ENCODE measurements at places on chromosomes 2 and 18.

- DNase-seq, result no peak
Measured at GRCh38 chr2:237682856-237683670, 55.7 kb downstream of the LRRFIP1 start.

GRCh38 chr18:12852566-12853315 is 31.3 kb downstream of the PTPN2 start:
- DNase-seq, result no peak

DNA sequence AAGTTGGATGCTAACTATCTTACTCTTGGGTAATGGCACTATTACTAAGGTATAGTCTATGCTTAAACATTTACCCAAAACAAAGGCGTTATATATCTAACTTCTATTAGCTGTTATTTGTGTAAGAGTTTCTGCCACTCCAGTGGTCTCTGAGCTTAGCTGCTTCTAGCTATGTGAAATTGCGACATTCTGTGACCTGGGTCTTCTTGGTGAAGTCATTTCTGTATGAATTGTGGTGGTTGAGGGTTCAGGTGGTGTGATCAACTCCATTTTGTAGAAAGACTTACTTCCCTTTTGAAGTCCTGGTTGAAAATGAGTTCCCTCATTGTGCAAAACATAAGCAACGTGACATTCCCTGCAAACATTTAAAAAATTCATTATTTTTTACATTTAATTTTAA is 221.6 kb downstream of the PIK3C3 start:
- DNase-seq, result no peak

GRCh38 chr2:27703638-27704341 is 40.1 kb downstream of the SLC4A1AP start:
- peak; percentile 92 for DNase-seq

DNA sequence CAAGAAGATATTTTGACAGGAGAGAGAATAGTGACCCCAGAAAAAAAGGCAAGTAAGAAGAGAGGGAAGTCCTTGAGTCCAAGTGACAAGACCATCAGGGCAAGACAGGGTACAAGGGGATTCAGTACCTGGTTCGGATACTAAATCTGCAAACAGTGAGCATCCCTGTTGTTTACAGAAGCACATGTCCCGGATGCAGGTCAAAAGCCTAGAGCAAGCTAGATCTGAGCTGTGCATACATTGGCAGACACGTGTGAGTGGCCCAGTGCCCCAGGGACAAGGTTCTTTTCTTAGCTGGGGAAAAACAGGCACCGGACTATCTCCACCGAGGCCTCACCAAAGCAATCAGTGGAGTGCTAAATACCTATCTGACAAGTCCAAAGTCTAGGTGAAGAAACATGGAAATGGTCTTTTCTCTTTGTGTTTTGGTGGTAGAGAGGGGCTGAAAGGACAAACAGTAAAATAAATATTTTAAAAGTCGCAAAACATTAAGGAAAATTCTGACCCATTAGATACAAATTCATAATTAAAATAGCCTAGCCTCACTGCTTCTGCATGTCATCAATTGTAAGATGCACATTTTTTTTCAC is 165.2 kb downstream of the SUCLG1 start:
- no peak for DNase-seq

- DNase-seq, result no peak
Measured at GRCh38 chr2:66305718-66306117, 129.2 kb upstream of the MEIS1 start.

DNA sequence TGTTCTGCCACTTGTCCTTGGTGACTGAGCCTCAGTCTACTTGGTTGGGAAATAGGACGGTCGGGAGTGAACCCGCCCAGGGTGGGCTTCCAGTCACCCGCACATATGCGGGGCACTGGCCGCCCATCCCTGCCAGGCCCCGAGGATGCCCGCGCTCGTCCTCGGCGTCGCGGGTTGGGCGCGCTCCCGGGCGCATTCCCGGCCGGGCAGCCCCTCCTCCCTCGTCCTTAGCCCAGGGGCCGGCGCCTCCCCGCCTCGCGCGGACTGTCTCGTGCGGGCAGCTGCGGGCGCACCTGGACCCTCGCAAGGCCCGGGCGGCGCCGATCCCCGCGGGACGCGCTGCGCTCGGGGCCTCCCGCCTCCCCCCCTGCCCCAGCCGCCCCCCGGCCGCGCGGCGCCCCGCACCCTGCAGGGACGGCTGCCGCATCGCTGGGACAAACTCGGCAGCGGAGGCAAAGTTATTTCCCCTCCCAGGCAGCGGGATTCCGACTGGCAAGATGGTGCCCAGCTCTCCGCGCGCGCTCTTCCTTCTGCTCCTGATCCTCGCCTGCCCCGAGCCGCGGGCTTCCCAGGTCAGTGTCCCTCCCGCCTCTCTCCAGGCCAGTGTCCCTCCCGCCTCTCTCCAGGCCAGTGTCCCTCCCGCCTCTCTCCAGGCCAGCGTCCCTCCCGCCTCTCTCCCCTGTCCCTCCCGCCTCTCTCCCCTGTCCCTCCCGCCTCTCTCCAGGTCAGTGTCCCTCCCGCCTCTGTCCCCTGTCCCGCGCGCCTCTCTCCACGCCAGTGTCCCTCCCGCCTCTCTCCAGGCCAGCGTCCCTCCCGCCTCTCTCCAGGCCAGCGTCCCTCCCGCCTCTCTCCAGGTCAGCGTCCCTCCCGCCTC is at the start of gene FBLN7:
TSS of gene FBLN7 (plus strand) at position 227 of the 874 bp plus-strand sequence. CDS start at position 498, 271 bp downstream.
- no peak for DNase-seq

GRCh38 chr2:170680172-170680941 is 34.8 kb upstream of the SP5 start:
- DNase-seq, result no peak

- no peak for DNase-seq
Measured at GRCh38 chr2:186060744-186061440, 322.3 kb downstream of the FSIP2 start.

DNA sequence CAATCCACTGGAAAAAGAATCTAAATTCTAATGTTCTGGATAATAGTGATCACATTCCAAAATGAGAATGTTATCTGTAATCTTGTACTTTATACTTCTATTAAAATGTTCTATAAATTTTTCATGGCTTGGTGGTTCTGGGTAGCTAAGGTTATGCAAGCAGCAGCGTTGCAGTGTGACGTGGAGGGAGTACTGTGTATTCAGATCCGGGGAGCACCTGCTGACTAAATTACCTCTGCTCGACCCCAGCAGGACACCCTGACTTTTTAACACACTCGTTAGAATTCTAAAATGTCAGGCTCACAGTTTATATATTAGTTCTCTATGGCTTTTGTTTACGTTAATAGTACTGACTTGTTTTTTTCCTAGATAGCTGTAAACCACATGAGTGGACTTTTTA is 13.0 kb downstream of the ATIC start:
- DNase-seq, result no peak

DNA sequence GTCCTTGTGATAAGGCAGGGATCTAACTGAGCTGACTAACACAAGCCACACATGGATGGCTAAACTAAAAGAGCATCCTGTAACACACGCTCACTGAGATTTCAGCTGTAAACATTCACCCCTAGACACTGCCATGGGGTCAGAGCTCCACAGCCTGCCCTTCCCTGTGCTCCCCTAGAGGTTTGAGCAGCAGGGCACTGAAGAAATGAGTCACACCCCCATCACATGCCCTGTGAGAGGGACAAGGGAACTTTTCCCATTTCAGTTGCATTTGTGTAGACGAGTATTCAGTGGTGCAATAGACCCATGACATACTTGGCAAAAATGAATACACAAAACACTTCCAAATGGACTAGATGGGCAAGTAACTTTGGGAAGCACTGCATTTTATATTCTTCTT is 402.4 kb upstream of the LRRTM1 start:
- DNase-seq, result no peak

GRCh38 chr2:11160256-11160655 is 5.0 kb downstream of the SLC66A3 start:
- DNase-seq, result no peak

GRCh38 chr2:3601561-3602271 is 6.8 kb downstream of the COLEC11 start:
- DNase-seq, result no peak

DNA sequence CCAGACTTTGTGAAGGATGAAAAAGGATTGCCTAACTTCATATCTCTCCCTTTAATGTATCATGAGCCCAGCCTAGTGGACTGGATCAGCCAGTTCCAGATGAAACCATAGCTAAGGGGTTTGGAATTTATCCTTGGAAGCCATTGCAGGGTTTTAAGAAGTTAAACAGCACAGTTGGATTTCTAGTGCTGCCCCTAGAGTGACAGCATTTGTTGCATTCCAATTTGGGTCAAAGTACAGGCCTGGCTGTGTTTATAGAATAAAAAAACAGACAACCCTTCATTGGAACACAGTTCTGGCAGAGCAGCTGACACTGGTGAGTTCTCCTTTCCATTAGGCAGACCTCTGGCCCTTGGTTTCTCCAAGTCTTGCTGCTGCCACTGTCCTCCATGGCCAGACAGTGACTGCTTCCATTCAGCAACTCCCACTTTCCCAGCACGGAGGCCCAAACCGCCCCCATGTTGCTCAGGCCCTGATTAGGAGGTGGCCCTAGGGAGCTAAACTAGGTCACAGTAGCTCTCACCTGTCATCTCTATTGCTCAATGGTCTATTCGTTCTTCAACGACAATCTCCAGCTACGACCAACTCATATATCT is 8.0 kb downstream of the GPR39 start:
- DNase-seq, result no peak

DNA sequence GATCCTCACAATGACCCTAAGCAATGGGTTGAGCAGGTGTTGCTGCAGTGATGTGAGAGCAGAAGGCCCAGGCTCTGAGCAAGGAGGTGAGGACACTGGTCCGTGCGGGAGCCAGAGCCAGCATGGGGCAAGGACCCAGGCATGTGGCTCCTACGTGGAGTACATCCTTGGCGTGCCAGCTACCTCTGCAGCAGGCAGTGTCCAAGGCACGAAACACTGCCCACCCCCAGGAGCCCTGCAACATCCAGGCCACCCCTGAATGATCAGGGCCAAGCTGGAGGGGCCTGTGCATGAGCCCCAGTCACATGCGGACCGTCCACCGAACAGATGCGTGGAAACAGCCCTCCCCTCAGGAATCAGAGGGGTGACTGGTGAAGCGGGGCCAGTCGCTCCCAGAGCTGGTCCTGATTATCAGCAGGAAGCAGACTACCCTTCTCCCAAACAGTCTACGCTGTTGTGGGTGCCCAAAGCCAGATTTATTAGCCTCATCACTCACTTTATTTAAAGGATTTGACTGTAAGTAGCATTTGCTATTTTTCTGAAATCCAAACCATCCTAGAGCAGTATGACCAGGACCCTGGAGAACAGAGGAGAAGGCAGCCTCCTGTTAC is 16.8 kb downstream of the CELF4 start:
- DNase-seq, result no peak

Data from omental fat pad (tissue), 4 donors.